DMS79 (cell line): ENCODE measurements at places on chromosomes 4 and X.

DNA sequence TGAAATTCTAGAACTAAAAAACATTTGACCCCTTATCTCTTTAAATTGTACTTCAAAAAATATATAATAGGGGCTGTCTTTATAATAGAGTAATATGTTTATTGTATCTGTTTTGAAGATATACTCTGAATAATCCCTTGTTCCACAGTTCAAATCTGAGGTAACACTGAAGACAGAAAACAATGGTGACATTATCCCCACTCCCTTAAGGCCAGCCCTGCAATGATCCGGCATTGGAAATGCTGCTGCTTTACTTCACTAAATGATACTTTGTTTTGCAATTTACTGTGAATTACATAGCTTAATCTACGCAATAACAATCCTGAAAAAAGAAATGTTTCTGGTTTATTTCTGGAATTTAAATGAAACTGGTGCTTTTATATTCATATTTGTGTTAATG is 34.4 kb upstream of the ZFP42 start:
- DNase-seq: no peak

DNA sequence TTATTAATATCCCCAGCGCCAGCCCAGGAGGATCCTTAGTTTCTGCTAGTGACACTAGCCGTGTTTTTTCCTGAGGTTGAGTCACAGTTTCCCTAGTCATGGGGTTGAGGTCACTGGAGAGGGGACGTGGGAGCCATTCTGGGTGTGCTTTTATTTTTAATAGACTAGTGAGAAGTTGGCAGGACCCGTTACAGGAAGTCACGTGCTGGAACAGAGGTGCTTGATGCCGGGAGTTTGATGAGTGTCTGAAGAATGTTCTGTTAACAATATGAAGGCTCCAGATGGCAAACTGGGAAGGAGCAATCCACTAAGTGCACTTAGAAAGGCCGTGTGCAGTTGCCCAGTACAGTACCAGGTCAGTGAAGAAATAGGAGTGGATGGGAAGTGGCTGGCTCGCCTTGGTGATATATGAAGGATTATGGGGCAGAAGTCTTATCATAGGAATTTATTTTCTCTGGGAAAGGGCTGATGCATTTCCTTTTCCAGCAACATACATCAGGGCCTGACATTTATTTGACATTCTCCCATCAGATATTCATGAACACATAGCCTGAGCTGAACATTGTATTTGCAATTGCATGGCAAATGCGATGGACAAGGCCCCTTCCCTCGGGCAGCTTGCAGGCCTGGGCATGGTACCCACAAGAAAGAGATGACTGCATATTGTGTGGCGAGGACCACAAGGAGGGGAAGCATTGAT is 291.8 kb downstream of the FBXW7 start:
- DNase-seq: no peak

DNA sequence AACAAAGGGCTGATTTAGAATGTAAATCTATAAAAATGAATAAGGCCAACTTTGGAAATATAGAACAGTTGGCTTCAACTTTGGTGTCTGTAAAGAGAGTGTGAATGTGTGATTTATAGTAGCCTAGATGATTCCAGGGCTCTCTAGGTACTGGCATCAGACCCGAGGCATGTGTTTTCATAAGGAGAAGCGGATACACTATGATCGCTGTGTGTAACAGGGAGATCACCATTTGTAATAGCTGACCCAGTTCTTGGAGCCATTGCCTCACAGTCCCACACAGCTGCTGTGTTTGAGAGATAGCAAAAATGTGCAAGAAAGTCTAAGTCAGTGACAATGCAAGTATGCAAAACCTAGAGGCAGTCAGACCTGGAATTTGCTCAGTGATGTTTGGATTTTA is 135.1 kb downstream of the REPS2 start:
- no peak for DNase-seq

GRCh38 chr4:77117721-77118120 is 39.3 kb upstream of the CCNG2 start:
- no peak for DNase-seq

GRCh38 chr4:64125354-64125753 is 283.9 kb downstream of the TECRL start:
- no peak for DNase-seq

- no peak for DNase-seq
Observed at GRCh38 chr4:1279253-1279652, 10.4 kb upstream of the MAEA start.

DNA sequence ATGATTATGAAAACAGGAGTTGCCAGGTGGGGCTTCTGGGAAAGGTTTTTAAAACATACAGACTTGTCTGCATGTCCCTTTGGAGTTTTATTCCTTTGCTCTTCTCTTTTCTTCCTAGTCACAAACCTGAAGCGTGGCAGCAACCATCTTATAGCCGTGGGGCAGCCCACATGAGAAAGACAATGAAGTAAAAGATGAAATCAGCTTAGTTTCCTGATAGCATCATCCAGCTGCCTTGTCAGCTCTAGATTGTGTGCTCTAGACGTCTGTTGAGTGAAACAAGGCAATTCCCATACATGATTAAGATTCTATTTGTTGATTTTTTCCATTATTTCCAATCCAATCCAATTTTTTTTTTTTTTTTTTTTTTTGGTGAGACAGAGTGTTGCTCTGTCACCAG is 68.9 kb downstream of the ELOVL6 start:
- no peak for DNase-seq

DNA sequence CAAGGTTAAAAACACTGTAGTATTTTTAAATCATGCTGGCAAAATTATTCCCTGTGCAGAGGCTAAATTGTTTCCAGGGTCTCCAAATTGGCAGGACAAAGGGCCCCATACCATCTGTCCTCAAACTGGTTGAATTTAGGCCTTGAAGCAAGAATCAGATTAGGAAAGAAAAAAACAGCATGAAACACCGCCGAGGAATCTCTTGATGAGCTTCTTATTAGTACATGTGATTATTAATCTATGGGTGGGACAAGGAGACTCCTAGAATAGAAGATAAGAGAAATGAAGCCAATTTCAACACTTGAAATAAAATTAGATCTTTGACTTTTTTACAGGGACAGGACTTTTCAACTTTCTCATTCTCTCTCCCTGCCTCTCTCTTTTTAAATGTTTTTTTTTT is 7.1 kb upstream of the CLNK start:
- DNase-seq: no peak

GRCh38 chr4:140423106-140423505 is 4.3 kb downstream of the CLGN start:
- no peak for DNase-seq

DNA sequence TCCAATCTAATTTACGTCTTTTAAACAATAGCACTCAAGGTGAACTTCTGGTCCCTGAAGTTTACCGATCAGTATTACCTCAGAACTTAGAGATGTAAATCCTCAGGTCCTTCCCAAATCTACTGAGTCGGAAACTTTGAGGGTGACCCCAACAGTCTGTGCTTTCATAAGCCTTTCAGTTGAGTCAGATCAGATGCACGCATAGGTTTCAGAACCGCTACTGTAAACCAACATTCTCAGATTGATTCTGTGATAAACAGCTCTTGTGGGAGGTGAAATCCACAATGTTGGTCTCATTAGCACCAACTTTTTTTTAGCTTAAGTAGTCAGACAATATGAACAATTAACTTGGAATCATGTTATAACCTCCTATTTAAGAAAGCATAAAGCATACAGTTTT is 86.0 kb downstream of the WWC2 start:
- DNase-seq: no peak
